ENCODE measurements at places on chromosomes 2 and 18.

DNA sequence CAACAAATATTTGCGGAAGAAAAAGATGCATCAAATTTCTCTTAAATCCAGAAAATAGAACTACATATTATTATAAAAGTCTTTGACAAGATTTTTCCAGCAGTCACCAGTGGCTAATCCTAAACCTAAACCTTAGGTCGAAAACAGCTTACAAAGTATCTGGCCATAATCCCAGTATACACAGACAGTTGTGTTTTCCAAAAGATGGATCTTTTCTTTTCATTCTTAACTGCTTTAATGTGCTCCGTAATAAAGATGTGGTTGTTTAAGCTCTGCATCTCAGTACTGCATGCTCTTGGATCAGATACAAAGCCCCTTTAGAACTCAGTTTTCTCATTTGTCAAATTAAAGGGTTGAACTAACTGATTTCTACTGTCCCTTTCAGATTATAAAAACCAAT lies 247.8 kb downstream of the TXNL1 start:
- no peak for DNase-seq

GRCh38 chr2:152716805-152717227 lies 445 bp downstream of the PRPF40A start:
- peak; percentile 24 for DNase-seq

- no peak for DNase-seq
These were observed 41.0 kb downstream of the SLC14A2 start for GRCh38 chr18:45656194-45656770.

DNA sequence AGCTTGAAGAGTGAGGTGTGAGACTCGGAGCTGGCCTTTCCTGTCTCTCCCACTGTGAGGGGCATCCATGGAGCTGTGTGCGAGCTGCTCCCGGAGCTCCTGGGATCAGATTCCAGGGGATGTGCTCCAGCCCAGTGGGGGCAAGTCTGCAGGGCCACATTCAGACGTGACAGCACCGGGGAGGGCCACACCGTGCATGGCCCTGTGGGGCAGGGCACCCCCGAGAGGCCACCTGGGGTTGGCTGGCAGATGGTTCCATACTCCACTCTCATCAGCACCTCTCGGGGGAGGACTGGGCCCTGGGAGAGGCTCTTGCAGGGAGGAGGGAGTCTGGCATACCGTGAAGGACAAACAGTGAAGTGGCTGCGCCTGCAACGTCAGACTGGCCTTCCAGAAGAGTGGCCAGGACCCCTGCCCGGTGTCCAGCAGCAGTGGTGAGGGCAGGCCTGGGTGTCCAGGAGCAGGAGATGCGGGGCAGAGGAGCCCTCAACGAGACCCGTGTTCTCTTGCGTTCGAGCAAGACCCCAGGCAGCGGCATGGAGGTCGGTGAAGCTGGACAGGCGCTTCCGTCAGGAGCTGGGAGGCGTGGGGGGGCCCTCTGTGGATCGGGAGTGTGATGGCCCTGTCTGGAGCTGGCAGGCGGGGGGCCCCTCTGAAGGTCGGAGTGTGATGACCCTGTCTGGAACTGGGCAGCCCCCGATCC lies 84.3 kb downstream of the ASB1 start:
- DNase-seq, result no peak

DNA sequence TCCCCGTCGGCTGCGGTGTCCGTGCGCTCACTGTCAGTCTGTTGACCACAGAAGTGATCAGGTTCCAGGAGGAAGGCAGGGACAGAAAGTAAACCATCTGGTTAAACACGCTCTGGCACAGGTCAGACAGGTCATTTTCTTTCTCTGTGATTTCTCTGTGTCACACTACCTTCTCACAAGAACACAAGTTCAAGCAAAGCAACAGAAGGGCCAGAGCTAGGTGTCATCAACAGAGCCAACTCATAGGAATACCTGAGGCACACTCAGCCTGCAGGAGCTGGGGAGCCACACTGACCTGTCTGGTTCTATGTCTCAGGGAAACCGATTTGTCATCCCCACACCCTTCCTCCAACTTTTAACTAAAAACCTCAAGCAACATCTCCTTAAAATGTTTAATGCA lies 115.1 kb upstream of the ZBTB14 start:
- DNase-seq, result no peak

DNA sequence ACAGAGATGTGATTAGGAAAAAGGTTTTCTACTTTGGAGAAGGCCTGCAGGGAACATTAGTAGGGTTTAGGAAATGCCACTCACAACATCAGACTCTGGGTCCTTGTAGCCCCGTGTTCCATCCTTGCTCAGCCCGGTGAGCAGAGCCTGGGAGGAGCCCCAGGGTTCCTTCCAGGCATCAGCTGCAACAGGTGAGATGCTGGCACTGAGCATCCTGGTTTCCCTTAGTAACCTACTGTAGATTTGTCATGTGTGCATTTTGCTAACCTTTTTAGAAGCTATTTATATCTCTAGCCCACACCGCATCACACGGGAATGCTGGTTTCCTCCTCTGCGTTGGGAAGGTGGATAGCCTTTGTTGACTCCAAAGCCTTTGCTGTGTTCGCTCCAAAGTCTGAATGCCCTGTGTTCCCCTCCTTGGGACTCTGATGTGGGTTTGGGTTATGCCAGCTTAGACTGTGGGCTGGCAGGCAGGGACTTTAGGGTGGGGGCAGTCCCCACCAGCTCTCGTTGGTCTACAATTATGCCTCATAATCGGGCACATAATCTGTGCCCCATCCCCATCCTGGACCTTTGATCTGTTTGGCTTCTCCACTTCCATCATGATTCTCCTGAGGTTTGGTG lies 69.3 kb downstream of the TMEM247 start:
- no peak for DNase-seq

- peak; percentile 2 for DNase-seq
These were observed 55.9 kb downstream of the RELCH start for GRCh38 chr18:62242955-62243354.

DNA sequence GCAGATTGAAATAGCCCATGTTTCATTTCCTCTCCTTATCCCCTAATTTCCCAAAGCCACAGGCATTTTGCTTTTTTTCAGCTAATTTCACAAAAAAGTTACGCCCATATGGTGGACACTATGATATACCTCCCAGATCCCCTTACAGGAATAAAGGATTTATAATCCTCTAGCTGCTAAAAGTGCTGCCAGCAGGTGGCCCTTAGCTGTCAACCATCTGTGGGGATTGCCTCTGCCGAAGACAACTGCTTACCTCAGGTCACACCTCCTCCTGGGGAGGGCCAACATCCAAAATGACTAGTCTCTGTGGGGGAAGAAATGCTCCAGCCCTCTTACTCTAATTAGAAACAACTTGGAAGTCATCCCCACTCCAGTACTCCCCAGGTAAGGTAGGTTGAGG lies 61.0 kb upstream of the EPB41L3 start:
- DNase-seq, result no peak

- DNase-seq, result peak; percentile 22
These were observed 35.6 kb downstream of the IFIH1 start for GRCh38 chr2:162282765-162283425.

DNA sequence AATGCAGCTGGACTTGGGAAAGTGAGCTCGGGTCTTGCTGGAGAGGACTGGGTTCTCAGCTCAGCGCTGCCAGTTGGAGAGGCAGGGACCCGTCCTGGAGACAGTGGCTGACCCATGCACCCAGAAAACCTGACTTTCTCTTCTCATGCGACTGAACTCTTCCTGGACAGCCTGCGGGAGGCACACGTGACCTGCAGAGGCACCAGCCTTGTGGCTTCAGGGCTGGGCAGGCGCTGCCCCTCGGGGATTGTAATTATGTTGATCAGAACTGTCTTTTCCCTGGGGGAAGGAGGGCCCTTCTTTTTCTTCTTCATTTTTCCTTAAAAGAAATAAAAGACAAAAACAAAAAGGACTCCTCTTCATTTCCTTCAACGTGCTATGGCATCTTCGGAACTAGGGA lies 198.1 kb downstream of the VAPA start:
- no peak for DNase-seq

DNA sequence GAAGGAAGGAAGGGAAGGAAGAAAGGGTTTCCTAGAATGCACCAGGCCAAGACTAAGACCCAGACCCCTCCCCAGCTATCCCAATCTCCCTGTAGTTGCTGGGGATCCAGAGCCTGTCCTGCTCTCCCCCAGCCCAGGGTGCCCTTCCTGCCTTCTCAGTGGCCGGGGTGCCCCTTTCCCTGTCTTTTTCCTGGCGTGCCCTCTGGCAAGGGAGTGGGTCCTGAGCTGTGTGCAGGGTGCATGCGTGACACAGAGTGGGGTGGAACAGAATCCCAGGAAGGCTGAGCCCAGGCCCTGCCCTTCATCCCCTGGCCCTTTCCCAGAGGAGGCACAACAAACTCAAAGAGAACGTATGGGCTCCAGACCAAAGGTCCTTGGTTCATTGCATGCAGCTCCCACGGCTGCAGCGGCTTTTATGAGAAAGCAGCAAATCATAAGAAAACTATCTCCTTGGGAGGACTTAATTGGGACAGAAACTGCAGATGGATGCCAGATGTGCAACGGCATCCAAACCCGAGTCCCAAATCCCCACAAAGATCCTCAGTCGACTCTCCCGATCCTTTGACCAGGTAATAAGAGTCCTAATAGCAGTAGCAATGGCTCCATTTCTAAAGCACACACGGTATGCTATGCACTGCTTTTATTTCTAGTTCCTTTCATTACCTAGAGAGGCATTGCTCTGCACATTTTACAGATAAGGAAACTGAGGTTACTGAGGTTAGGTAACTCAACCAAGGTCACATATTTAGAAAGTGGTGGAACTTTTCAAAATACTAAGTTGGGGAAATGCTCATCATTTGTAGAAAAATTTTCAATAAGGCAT lies 12.7 kb upstream of the ARID5A start:
- DNase-seq, result peak; percentile 38

GRCh38 chr2:158518084-158518483 lies 61.3 kb downstream of the PKP4 start:
- no peak for DNase-seq

GRCh38 chr18:6595666-6596065 lies 133.8 kb upstream of the ARHGAP28 start:
- no peak for DNase-seq

GRCh38 chr2:193520709-193521458 lies 1326.2 kb upstream of the TMEFF2 start:
- no peak for DNase-seq

DNA sequence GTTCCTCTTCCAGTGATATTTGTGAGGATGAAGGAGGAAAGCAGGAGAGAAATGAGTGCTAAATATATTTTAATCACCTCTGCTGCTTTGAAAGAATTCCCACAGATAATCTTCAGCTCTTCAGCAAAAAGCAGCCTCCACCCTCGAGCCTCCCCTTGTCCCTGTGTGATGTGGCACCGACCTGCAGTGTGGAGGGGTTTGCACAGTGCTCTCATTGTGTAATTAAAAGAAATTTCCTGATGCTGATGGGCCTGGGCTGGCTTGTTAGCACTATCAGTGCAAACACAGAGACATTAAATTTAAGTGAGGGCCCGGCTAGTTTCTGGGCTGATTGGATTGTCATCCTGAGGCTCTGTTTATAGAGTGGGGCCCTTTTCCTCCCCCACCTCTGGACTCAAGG lies 53.4 kb downstream of the KIF5C start:
- DNase-seq, result no peak

- DNase-seq, result no peak
These were observed 69.6 kb downstream of the SLC66A3 start for GRCh38 chr2:11224887-11225286.

DNA sequence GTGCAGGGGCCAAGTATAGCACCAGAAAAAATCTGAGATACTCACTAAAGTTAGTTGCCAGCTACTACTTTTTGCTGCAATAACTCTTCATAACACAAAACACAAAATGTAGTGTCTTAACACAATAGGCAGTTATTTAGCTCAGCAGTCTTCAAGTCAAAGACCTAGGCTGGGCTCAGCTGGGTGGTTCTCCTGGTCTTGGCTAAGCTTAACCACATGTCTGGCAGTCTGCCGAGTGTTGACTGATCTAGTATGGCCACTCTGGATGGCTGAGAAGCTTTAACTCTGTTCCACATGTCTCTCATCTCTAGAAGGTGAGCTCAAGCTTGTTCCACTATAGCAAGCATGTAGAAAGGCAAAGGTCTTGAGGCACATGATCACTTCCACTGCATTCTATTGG lies 451.6 kb downstream of the SOX11 start:
- no peak for DNase-seq

DNA sequence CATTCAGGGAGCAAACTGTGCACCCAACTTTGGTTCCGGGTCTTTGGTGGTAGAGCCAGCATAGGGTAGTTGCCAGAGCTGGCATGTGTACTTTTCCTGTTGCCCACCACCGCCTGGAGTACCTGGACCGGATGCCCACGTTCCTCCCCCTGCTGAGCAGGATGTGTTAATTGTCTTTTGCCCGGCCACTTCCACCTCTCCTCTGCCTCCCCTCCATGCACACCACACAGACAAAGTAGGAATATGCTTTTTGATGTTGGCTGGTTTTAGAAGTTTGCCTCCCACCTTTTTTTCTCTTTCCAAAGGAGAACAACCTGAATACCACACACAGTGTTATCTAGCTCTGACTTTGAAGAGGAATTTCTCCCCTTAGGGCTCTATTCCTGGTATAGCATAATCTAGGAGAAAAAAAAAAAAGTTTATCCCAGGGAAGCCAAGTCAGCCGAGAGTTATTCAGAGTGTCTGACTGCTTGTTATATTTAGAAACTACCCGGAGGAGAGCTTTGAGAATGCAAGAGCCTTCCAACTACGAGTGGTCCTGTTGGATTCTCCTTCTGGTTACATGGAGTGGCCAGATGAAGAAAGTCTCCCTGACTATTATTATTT lies 111.9 kb downstream of the SETBP1 start:
- peak; percentile 53 for DNase-seq

DNA sequence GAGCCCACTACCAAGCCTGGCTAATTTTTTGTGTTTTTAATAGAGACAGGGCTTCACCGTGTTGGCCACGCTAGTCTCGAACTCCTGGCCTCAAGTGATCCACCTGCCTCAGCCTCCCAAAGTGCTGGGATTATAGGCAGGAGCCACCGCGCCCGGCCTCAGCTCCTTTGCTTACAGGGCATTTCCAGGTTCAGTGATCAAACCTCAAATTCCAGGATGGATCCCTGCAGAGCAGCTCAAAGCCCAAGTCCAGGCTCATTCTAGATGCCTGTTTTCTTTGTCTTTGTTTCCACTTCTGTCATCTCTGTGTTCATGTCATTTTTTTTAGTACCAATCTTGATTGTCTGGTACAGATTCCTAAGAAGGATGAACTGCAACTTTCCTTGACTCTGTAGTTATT lies 41.9 kb downstream of the TNFRSF11A start:
- DNase-seq, result no peak

All from fibroblast of skin of right biceps (primary cell).